Astrocyte of the cerebellum (primary cell): ENCODE measurements at places on chromosomes 2 and 18.

DNA sequence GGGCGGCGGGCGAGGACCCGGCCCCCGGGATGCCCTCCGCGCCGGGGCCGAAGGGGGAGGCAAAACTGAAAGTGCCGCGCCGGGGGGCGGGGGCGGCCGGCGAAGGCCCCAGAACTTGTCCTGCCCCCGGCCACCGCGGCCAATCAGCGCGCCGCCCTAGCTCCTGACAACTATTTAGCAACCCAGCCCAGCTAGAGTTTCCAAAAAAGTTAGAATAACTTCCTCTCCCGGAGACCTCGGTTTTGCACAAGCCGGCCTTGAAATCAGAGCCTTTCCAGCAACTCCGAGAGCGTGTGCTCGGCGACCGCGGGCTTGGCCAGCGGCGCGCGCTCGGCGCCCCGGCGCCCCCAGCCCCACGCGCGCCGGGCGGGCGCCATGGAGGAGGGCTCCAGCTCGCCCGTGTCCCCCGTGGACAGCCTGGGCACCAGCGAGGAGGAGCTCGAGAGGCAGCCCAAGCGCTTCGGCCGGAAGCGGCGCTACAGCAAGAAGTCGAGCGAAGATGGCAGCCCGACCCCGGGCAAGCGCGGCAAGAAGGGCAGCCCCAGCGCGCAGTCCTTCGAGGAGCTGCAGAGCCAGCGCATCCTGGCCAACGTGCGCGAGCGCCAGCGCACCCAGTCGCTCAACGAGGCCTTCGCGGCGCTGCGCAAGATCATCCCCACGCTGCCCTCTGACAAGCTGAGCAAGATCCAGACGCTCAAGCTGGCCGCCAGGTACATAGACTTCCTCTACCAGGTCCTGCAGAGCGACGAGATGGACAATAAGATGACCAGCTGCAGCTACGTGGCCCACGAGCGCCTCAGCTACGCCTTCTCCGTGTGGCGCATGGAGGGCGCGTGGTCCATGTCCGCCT lies at the start of gene TWIST2:
Gene TWIST2 (plus strand): TSS at position 245 of the 850 bp plus-strand sequence. CDS start 131 bp downstream, at position 376.
- DNase-seq, result peak; percentile 79

DNA sequence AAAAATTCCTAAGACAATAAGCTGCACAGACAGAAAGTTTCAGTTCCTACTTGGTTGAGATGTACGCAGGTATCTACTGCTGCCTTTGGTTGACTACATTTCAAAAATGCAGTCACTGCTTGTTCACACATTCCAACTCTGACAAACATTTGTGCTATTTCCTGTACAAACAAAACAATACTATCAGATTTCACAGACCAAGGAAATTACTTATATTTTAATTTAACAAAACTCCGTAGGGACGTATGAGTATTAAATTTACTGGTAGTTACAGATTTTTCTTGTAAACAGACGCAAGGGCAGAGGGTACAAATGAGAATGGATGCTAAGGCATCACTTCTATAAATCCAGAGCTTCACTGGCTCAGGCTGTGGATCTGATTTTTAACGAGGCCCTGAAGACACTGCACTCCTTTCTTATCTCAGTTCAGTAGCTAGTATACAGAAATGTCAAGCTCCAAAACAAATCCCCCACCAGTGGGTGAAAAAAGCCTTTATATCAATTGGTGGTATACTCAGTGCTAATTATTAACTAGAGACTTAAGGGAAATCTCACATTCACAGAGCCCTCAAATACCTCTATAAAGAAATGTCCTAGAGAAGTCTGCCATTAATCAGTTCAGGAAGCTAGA lies 31.7 kb upstream of the TTC32 start:
- DNase-seq, result peak; percentile 49

DNA sequence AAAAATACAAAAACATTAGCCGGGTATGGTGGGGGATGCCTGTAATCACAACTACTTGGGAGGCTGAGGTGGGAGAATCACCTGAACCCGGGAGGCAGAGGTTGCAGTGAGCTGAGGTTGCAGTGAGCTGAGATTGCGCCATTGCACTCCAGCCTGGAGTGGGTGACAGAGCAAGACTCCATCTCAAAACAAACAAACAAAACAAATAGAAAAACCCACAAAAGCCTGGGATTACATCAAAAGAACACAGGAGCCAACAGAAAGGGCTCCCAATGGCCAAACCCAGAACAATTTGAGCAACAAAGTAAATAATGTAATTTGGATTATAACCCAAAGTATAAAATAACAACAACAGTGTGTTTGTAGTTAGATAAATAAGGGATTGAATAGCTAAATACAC lies 159.8 kb downstream of the UXS1 start:
- no peak for DNase-seq

- DNase-seq, result no peak
Observed at GRCh38 chr2:211800001-211800400, 738.6 kb downstream of the ERBB4 start.

DNA sequence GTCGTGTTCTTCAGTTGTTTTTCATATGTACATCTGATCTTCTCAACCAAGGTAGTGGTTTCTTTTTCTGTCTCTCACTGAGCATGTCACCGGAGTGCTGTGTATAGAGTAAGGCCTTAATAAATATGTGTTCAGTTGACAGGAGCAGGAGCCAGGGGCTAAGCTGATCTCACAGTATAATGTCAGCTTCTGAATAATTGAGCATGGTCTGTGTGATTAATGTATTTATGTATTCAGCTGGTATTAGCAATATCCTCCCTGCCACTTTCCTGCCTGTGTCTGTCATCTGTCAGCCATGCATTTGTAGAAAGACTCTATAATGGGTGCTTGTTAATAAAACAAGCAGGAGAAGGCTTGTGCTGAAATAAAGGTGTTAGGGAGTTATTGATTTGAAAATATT lies 198.9 kb downstream of the ADCYAP1 start:
- DNase-seq, result no peak

GRCh38 chr2:96354492-96354891 lies 18.9 kb downstream of the NCAPH start:
- no peak for DNase-seq

DNA sequence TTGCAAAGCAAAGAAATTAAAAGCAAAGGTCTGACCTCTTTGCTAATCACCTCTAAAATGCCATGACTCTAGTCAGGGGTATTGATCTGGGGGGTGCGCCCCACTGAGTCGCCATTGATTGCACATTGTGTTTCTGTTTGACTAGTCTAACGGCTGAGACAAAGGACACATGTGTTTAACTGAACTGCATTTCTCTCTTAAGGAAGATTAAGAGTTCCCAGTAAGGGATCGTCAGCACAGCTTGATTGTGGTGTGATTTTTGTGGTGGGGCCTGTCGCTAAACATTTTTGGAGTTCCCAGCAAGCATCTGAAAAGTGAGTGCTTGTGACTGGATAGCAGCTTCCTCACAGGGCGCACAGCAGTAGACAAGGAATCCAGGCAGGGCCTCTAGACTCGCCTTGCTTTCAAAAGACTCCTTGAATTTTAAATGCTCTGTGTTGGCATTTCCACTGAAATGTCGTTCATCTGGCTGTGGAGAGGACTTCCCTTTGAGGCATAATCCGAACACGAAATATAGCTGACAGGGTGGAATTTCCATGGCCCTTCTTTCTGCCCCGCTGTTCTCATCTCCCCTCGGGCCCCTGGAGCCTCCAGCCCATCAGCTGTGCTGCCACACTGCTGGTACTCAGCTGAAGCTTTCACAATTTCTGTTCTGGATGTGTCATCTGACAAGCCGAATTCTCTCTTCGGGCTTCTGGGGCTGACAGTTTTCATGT lies 126.3 kb downstream of the FAM168B start:
- DNase-seq, result no peak

DNA sequence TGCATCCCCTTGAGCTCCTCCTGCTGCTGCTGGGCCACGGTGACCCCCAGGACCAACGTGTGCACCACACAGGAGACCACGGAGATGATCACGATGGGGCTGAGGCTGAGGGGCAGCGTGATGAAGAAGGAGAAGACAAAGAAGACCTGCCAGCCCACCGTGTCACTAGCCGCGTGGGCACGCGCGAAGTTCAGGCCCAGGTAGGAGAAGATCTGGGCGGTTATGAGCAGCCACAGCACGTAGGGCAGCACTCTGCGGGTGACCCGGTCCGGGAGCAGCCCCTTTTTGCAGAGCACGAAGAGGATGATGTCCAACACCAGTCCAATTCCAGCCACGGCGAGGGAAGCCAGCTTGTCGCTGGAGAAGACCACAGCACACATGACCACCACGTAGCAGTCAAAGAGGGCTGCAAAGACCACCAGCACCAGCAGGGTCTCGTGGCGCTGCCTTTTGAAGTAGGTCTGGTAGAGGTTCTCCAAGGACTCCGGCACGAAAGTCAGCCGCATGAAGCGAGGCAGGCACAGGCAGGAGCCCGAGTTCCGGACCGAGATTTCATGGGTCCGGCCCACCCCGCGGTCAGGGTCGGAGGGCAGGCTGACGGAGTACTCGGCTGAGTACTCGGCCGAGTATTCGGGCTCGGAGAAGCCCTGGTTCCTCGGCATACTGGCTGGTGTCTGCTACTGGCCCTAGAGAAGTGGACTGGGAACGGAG lies 1.6 kb downstream of the ADCY3 start:
- DNase-seq, result no peak

DNA sequence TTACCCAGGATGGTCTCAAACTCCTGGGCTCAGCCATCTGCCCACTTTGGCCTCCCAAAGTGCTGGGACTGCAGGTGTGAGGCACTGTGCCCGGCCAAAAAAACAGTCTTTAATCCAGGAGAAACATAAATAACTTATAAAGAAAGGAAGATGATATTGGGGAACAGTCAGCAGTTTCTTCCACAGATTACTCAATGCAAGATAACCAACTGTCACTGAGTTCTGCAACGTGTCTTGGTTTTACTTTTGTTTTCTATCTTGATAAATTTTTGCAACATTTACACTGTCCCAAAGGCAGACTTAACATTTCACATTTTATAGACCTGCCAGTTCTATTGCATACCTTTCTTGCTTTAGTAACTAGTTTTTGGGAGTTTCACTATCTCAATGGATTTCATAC lies 71.1 kb downstream of the ANKRD44 start:
- no peak for DNase-seq

- DNase-seq, result no peak
Observed at GRCh38 chr18:24086082-24086481, 52.8 kb upstream of the CABYR start.

DNA sequence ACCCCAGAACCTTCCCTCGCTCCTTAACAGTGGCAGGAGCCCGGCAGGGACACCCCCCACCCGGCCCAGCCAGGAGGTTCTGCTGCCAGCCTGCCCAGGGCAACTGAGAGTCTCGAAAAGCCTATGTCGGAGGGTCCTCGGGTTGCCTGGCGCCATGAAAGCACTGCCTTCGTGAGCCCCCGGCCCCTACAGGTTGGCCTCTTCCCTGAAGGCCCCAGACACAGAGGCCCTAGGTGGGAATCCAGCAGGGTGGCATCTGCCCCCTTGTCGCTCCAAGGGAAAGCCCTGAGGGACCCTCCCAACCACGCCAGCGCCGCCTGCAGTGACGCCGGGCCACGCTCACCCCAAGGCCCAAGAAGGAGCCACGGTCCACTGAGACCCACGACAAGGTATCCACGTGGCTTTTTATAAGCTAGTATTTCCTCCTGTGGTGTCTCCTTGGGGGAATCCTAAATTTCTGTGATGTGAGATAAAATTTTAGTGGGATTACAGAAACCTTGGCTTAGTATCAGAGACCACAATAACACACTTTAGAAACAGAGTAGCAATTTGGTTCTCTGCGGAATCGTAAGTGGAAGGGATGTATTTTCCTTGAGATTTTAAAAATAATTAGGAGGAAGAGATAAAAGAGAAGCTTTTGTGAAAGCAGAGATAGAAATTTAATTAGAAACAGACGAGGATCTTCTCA lies 138.9 kb downstream of the HDAC4 start:
- no peak for DNase-seq

DNA sequence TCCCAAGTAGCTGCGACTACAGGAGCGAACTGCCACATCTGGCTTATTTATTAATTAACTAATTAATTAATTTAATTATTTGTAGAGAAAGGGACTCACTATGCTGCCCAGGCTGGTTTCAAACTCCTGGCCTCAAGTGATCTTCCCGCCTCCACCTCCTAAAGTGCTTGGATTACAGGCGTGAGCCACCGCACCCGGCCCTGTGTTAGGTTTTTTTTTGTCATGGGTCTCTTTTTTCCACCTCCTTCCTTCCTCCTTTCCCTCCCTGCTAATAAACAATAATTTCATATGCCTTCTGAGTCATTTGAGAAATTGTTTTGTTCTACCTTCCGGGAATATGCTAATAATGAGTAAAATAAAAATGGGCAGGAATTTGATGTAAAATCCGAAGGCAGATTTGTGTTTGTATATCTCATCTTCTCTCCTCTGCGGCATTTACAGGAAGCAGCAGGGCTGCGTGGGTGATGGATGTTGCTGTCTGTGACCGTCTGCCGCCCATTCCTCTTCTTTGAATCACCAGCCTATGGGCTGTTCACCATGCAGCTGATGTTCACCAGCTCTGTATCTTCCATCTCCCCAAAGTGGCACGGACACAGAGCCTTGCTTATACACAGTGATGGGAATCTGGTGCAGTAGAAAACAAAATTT lies 89.9 kb downstream of the ACSL3 start:
- DNase-seq, result no peak

DNA sequence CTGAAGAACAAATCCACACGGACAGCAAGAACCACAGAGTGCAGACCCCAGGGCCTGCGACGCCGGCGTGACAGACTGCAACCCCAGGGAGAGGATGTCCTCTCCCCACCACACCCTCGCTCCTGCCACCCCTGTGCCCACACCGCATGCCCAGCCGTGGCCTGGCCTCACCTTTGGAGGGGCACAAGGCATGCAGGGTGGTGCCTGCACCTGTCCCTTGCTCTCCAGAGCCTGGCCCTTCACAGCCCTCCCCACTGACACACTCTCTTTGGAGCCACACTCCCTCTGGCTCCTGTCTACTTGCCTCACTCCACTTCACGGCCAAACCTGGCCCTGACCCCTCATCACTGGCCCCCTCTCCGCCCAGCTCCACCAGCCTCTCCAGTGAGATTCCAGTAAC lies 9.3 kb downstream of the THAP4 start:
- DNase-seq, result no peak

GRCh38 chr2:59206361-59206760 lies 965.2 kb upstream of the FANCL start:
- no peak for DNase-seq

DNA sequence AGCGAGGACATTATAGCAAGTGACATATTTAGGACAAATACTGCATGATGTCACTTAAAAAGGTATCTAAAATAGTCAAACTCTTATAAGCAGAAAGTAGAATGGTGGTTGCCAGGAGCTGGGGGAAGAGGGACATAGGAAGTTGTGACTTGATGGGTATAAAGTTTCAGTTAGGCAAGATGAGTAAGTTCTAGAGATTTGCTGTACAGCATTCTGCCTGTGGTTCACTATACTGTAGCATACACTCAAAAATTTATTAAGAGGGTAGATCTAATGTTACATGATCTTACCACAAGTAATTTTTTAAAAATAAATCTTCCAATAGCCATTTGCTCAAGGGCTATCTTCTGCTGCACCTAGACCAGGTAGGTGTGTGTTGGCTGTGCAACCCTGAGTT lies 78.1 kb upstream of the NPAS2 start:
- DNase-seq, result no peak
